Uterus (tissue), 4 donors: ENCODE measurements at places on chromosomes 6 and 20. TPM values are rescaled to one million over a fixed set of nuclear protein-coding genes. Genes with fewer than 3 reads are reported as not detected.

Gene C6orf136
- total RNA-seq, result 5.6 TPM

Gene FBXO5
- 2.6 TPM for total RNA-seq

Gene HLA-G
- not detected for total RNA-seq

Gene TMEM217
- total RNA-seq, result not detected

Gene CTNNBL1
- total RNA-seq, result 11.5 TPM

Gene SLC22A16
- total RNA-seq, result not detected

Gene SYNE1
- total RNA-seq, result 134 TPM

Gene SAYSD1
- 34.8 TPM for total RNA-seq

Gene SEC23B
- 49.2 TPM for total RNA-seq

Gene WRNIP1
- 50.5 TPM for total RNA-seq

Gene CRISP3
- 1.7 TPM for total RNA-seq

Gene MYLK4
- 1.2 TPM for total RNA-seq

Gene NKX2-4
- not detected for total RNA-seq

Gene TCFL5
- 20.0 TPM for total RNA-seq

Gene SIRPB1
- 3.2 TPM for total RNA-seq

Gene PGC
- total RNA-seq, result not detected

Gene VSX1
- total RNA-seq, result not detected

Gene HLA-A
- 685 TPM for total RNA-seq

Gene SLC52A3
- total RNA-seq, result 1.9 TPM

Gene IDH3B
- 85.8 TPM for total RNA-seq

Gene OXT
- 4.2 TPM for total RNA-seq

Gene SLC22A7
- total RNA-seq, result not detected

Gene ATP9A
- total RNA-seq, result 18.8 TPM

Gene GID8
- total RNA-seq, result 48.6 TPM

Gene STK35
- total RNA-seq, result 16.7 TPM

Gene GFRA4
- not detected for total RNA-seq

Gene PERP
- total RNA-seq, result 18.4 TPM

Gene KPNA5
- total RNA-seq, result 45.7 TPM

Gene KCNQ2
- total RNA-seq, result 4.9 TPM

Gene EIF6
- 80.9 TPM for total RNA-seq

Gene ARFGEF3
- total RNA-seq, result 5.8 TPM

Gene STMND1
- total RNA-seq, result not detected

Gene NNAT
- 1.5 TPM for total RNA-seq

Gene NFKBIL1
- total RNA-seq, result 19.7 TPM

Gene TGM6
- total RNA-seq, result not detected

Gene PTCHD4
- total RNA-seq, result 3.1 TPM

Gene RBPJL
- total RNA-seq, result not detected

Gene ALDH8A1
- 0.55 TPM for total RNA-seq

Gene DDX27
- total RNA-seq, result 21.8 TPM

Gene GPLD1
- total RNA-seq, result 1.5 TPM

Gene CDH26
- total RNA-seq, result not detected

Gene PLA2G7
- total RNA-seq, result not detected

Gene VSTM2L
- 5.7 TPM for total RNA-seq
